ENCODE measurements at places on chromosomes 13 and 19.

DNA sequence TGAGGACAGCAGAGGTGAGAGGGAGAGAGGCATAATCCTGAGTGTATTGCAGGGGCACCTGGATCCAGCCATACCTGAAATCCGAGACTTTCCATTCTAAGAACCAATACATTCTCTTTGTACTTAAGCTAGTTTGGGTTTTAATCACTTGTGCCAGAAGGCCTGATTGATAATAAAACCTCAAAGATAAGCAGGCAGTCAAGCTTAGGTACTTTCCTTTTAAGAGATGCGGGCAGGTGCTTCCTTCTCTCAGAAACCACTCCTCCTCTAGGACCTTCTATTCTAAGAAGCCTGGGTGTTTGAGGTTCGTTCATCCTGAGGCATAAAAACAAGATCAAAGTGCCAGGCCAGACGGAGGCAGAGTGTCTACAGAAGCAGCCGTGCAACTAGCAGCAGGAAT is 22.2 kb downstream of the FAM187B start:
- DNase-seq: no peak

GRCh38 chr19:43636121-43636683 is 3.4 kb downstream of the CADM4 start:
- peak; percentile 37 for DNase-seq

DNA sequence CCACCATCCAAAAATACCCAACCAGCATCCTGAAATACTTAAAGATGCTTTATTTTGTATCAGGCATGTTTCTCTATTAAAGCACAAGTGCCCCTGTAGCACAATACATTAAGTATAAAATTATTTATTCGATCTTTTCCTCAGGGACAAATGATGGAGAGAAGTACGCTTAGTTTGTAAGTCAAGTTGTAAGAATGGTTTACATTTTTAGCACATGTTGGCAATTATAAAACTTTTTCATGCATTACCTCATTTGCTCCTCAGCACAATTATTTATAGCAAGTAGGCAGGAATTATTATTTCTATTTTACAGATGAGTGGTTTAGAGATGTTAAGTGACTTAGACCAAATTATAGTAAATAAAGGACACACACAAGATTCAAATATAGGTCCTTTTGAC is 232.6 kb upstream of the HTR2A start:
- peak; percentile 7 for DNase-seq

DNA sequence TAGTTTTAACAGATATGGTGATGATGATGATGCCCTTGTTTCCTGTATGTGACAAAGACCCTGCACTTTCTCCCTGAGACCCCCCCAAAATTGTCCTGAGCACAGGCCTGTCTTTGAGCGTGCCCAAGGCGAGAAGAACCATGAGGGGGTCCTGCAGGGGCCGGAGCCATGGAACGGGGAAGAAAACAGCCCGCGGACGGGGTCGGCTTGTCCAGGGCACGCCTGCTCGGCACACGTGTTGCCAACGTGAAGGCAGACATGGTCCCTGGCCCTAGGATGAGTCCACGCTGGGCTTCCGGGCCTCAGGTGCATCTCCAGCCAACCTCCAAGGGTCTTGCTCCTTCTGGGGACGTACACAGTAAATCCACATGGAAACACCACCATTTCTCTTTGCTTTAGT is 90.8 kb downstream of the SLC7A1 start:
- DNase-seq: no peak

DNA sequence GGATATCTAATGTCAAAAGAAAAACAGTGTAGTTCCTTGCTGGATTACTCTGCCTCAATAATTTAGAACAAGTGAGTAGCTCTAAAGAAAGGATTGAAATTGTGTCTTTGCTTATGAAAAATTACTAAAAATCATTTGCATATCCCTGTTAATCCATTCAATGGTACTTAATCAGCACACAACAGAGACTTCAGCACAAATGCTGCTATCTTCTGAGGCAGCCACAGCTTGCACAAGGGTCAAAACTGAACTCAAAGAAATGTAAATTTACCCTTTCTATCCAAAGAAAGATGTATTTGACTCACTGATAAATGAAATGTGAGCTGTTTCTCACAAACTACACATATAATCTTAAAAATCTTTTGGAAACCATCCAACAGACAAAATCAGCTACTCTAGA is 116.2 kb downstream of the LHFPL6 start:
- DNase-seq: no peak

- no peak for DNase-seq
Measured at GRCh38 chr19:34034318-34034846, 137.9 kb upstream of the LSM14A start.

DNA sequence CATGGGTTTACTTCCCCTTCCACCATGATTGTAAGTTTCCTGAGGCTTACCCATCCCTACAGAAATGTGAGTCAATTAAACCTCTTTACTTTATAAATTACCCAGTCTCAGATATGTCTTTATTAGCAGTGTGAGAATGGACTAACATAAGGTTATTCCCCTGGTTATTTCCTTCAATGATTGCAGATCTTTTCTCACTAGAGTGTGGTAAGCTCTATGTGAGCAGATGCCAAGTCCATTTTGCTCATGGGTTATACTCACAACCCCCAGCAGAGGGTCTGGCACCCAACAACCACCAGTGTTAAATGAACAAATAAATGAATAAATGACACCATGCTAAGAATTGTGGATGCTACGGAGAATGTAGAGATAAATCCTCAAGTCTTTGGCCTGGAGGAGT is 472.8 kb downstream of the LIG4 start:
- no peak for DNase-seq

DNA sequence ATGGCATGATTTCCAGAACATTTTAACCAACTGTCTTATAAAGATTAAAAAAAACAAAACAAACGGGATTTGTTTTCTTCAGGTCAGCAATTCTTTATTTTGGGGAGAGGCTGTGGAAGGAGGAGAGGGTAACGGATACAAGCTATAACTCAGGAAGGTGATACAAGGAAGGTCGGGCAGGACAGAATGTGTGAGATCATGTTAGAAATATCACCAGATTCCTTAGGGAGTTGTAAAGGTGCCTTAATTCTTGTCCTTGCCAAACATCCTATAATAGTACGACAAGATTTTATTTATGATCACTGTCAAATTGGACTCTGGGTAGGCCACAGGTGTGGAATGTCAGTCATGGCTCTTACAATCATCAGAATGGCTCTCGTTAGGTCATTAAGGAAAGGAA is 503.1 kb downstream of the DIAPH3 start:
- no peak for DNase-seq

- DNase-seq: peak; percentile 14
Measured at GRCh38 chr13:112697756-112698655, 8.2 kb downstream of the ATP11A start.

DNA sequence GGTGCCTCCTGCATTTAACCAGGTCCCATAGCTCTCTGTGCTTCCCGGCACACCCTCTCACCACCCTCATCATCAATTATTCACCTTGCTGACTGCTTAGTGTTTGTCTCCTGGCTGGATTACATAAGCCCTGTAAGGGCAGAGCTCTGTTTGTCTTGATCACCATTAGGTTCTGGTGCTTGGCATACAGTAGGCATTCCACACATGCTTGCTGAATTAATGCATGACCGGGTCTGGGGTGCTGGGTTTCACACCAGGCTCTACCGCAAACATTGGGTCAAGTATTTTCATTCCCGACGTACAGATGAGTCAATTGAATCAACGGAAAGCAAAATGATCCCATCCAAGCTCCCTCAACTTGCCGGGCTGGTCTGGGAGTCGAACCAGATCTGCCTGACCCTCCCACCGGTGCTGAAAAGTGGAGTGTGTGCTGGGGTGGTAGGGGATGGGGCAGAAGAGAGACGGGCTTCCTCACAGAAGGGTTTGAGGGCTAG is 28.5 kb downstream of the VAV1 start:
- no peak for DNase-seq
